ENCODE measurements at places on chromosomes 11 and 22. TPM values are rescaled to one million over a fixed set of nuclear protein-coding genes. Genes with fewer than 3 reads are reported as not detected.

DNA sequence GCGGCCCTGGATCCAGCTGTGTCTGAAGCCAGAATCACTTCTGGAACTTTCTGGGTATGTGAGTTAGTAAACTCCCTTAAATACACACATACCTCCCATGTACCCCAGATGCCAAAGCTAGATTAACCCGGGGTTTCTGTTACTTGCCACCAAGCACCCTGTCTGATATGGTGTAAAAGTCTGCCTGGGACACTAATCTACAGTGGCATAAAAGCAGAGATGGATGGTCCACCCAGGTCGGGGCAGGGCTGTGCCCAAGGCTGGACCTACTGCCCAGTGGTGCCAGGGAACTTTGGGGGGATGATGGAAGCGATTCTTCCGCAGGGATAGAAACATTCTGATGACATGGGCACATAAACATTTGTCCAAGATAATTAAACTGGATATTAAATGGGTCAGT lies 12.7 kb downstream of the MRGPRF start:
- H3K4me3 ChIP-seq = no peak overlapping the region
- H3K27me3 ChIP-seq = peaks cover 4% of the 10 kb centered on the region
- peaks cover 18% of the 10 kb centered on the region for H3K4me1 ChIP-seq
- DNase-seq = no peak

DNA sequence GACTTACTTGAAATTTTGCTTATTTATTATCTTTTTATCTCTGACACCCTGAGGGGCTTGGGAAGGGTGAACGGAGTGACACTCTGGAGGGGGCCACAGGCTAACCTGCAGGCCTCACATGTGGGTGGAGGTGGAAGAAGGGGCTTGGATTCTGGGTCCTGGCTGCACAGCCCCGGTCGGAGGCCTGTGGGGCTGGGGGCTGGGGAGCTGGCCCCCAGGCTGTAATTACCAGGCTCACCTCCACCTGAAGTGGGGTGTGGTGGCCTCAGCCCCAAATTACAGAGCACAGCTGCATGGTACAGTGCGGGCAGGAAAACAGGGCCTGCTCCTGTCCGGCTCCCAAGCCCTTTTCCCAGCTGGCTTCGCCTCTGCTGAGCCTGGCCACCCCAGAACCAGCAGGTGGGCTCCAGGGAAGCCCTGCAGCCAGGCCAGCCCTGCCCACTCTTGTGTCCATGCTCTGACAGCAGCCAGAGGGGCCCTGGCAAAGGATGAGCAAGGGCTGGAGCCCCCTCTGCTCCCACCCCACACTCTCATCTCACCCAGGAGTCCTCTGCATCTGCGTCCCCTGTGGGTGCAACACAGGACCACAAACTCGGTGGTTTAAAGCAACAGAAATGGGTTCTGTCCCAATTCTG lies 48.0 kb downstream of the IGF2 start:
- H3K4me3 ChIP-seq = no peak overlapping the region
- H3K27ac ChIP-seq = no peak overlapping the region
- no peaks in the 10 kb centered on the region for H3K4me1 ChIP-seq

Gene ABCG4
- not detected for total RNA-seq

Gene SLC5A1
- total RNA-seq = not detected

- no peak for DNase-seq
- H3K27me3 ChIP-seq = peaks cover 32% of the 10 kb centered on the region
- H3K36me3 ChIP-seq = no peaks in the 10 kb centered on the region
- no peak overlapping the region for H3K4me3 ChIP-seq
Measured at GRCh38 chr11:125241104-125241503, 76.6 kb downstream of the PKNOX2 start.

DNA sequence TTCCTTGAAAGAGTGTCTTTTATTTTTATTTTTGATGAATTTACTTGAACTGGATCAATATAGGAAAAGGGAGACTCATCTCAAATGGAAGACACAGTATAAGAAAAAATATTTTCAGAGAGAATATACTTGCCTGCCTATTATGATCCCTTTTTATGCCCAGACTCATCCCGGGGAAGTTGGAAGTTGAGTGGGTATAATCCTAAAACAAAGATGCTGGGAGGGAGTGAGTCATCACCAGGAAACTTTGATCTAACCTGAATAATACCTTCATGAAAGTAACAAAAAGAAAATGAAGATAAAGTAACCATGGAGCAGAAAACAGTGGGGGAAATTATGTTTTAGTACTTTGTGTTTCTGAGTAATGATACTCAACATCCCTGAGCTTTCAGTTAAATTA lies 1514.0 kb downstream of the FAM181B start:
- no peaks in the 10 kb centered on the region for H3K27me3 ChIP-seq
- peaks cover 4% of the 10 kb centered on the region for H3K36me3 ChIP-seq
- H3K27ac ChIP-seq = no peak overlapping the region
- no peaks in the 10 kb centered on the region for H3K4me1 ChIP-seq
- no peak for DNase-seq

DNA sequence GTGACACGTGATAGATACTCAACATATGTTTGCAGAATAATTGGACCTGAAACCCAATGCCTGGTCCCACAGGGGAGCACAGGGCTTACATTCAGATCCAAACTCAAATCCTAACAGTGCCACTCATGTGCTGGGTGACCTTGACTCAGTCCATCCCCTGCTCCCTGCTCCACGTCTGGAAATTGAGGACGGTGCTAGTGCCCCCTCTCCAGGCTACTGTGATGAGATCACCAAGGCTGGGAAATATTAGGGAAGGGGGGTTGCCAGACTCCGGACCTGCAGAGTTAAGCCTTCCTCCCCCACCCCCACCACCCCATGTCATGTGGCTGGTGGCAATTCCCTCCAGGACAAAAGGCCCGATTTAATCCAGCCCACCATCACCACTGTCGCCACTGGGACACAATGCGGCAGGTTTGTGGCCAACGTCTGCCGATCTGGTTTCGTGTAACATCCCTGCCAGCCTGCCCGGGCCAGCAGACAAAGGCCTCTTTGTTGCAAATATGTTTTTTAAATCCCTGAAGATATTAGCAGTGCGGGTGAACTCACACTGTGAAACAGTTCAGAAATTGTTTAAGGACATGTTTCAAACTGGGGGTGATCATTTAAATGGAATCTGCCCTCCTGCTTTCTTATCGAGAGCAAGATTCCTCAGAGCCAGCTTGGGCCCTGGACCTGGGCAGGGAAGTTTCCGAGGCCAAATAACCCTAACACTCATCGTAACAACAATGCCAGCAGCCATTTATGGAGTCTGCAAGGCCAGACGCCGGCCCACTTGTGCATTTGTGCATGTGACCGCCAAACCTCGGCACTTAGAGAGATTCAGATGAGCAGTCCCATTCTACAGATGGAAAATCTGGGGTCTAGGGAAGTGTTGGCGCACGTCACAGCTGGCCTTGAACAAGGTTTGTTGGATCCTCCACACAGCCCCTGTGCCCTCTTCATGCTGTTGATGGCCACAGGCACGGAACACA lies 19.6 kb upstream of the MN1 start:
- no peaks in the 10 kb centered on the region for H3K27me3 ChIP-seq
- H3K27ac ChIP-seq = no peak overlapping the region
- no peak for DNase-seq

DNA sequence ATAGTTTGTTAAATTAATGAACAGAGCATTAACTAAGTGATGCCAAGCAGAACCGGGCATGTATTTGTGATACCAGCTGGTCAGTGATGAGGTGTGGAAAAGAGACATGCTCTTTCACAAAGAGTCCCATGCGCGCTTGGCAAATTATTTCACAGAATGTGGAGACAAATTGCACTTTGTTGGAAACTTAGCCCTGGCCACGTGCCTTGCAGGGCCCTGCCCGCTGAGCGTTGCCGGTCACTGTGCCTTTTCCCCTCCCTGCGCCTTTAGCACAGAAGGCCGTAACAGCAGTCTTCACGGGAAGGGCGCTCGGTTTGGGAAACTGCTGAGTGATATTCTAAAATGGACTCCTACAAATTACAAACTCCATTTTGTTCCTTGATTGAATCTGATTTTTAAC lies 235.9 kb downstream of the TBC1D22A start:
- no peak overlapping the region for H3K4me3 ChIP-seq
- H3K4me1 ChIP-seq = peaks cover 7% of the 10 kb centered on the region
- no peaks in the 10 kb centered on the region for H3K27me3 ChIP-seq
- H3K36me3 ChIP-seq = no peaks in the 10 kb centered on the region
- no peak overlapping the region for H3K27ac ChIP-seq

Gene GGTLC2
- not detected for total RNA-seq

- H3K27ac ChIP-seq = no peak overlapping the region
- H3K4me1 ChIP-seq = no peaks in the 10 kb centered on the region
- H3K4me3 ChIP-seq = no peak overlapping the region
- peaks cover 50% of the 10 kb centered on the region for H3K27me3 ChIP-seq
Measured at GRCh38 chr11:119433358-119433725, 10.4 kb upstream of the THY1 start.

DNA sequence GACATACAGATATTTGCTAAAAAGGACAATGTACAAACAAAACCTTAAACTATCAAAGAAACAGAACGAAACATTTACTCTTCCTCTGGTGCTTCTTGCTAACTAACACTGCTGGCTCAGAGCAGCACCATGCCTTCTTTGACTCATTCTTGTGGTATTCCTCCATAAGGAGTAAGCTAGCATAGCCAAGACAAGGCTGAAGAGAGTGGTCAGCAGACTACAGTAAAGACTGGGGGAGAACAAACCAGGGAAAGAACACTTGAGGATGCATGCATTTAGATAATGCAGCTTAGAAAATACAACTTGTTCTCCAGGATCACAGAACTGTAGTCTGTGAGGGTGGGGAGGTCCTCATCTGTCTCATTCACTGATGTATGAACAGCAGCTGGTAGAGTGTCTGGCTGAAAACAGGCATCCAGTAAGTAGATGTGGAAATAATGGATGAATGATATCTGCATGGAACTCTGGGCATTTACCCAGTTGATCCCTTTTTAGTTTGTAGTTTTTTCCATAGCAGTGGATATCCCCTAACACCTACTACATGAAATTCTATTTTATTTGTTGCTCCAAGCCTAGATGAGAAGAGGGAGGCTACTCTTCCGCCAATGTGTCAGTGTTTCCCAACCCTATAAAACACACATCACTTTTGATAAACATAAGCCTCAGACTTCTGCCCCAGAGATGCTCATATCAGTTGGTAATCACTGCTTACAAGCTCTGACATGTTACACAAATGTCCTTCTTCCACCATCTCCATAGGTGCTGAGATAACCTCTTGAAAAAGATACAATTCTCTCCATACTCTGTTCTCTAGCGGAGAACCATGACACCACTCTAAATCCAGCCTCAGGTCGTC lies 7.3 kb downstream of the SNX19 start:
- H3K36me3 ChIP-seq = peaks cover 58% of the 10 kb centered on the region
- no peak for DNase-seq
- no peaks in the 10 kb centered on the region for H3K27me3 ChIP-seq
- peak overlapping the region; percentile 7 for H3K27ac ChIP-seq

DNA sequence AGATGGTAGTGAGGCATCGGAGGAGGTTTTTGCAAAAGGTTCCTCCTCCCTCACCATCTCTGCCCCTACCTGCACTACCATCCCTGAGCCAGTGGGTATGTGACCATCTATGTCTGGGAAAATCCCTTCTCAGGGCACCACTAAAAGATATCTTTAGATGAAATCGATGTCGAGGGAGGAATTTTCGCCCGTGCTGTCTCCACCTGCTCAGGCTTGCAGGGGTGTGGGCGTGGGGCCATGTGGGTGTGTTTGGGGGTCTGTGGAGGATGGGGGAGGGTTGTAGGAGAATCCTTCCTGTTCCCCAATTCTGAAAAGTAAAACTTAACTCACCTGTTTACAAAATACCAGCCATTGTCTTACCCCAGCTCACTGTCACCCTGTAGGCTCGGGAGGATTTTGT lies 12.4 kb downstream of the MPPED1 start:
- no peak overlapping the region for H3K4me3 ChIP-seq
- H3K4me1 ChIP-seq = no peaks in the 10 kb centered on the region
- no peaks in the 10 kb centered on the region for H3K27me3 ChIP-seq
- H3K27ac ChIP-seq = no peak overlapping the region

- H3K27me3 ChIP-seq = peaks cover 41% of the 10 kb centered on the region
- no peak for DNase-seq
- no peaks in the 10 kb centered on the region for H3K36me3 ChIP-seq
Measured at GRCh38 chr11:18144243-18144642, 11.9 kb downstream of the MRGPRX3 start.

GRCh38 chr11:1916986-1917522 lies 2.4 kb upstream of the TNNT3 start:
- no peak overlapping the region for H3K4me3 ChIP-seq
- no peak overlapping the region for H3K27ac ChIP-seq
- no peaks in the 10 kb centered on the region for H3K36me3 ChIP-seq
- no peak for DNase-seq
- peaks cover 15% of the 10 kb centered on the region for H3K4me1 ChIP-seq
- H3K27me3 ChIP-seq = peaks cover 15% of the 10 kb centered on the region

Gene OR52I1
- total RNA-seq = not detected

GRCh38 chr11:42528911-42529310 lies 782.9 kb upstream of the API5 start:
- no peaks in the 10 kb centered on the region for H3K4me1 ChIP-seq
- no peak overlapping the region for H3K27ac ChIP-seq
- DNase-seq = no peak

Gene C11orf52
- total RNA-seq = not detected

Gene MUC2
- not detected for total RNA-seq

DNA sequence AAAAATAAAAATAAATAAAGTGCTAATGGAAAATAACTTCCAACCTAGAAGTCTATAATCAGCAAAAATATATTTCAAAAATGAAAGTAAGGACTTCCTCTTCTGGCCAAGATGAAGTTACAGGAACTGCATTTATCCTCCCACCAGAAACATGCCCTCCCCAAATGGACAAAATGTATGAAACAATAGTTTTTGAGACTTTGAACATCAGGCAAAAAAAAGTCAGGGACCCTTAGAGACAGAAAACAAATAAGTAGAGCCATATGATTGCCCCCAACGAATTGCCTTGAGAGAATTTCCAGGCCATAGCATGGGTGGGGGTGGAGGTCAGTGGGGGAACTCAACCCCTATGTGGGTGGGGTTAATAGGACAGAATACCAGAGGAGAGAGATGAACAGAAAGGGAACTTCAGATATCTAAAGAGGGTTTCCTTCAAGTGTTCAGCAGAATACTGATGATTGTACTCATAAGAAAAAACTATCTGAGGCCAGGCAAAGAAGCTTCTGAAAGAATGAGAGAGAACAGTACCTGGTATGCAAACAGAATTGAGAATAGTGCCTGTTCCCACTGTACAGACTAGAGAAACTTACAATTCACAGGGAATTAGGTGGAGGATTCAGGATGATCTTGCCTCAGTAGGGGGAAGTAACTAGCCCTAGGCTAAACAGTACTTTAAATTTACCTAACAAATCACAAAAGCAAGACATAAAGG lies 26.6 kb upstream of the IL10RA start:
- peak overlapping the region; percentile 90 for H3K27ac ChIP-seq
- peaks cover 35% of the 10 kb centered on the region for H3K36me3 ChIP-seq
- peak overlapping the region; percentile 68 for H3K4me3 ChIP-seq
- H3K27me3 ChIP-seq = no peaks in the 10 kb centered on the region
- no peak for DNase-seq
- H3K4me1 ChIP-seq = peaks cover 29% of the 10 kb centered on the region

Gene TRAF6
- 15.3 TPM for total RNA-seq

DNA sequence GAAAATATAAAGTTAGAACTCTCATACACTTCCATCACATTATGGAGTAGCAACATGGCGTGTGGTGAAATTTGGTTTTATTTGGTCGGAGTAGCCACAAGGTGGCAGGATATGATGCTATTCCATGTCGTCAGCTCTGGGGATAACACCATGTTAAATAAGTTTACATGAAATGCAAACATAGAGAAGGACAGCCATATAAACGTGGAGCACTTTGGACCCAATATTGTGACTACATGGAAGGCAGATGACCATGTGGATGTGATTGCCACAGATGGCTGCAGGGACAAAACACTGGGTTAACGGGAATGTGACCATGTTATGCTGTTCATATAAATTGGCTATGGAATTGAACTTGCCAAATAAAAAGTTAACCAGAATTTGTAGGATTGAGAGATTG lies 21.0 kb downstream of the OR5M11 start:
- no peaks in the 10 kb centered on the region for H3K36me3 ChIP-seq
- no peak for DNase-seq
- H3K4me1 ChIP-seq = no peaks in the 10 kb centered on the region
- no peaks in the 10 kb centered on the region for H3K27me3 ChIP-seq

All from natural killer cell treated with Interleukin-12 subunit alpha and Interleukin-12 subunit beta and Interleukin-15 and Interleukin-18, amount 100 ng/mL, for 72 hours (primary cell).